ENCODE measurements at places on chromosomes 1 and 21.

GRCh38 chr1:68113966-68114365 is 63.5 kb upstream of the DIRAS3 start:
- no peak for DNase-seq

DNA sequence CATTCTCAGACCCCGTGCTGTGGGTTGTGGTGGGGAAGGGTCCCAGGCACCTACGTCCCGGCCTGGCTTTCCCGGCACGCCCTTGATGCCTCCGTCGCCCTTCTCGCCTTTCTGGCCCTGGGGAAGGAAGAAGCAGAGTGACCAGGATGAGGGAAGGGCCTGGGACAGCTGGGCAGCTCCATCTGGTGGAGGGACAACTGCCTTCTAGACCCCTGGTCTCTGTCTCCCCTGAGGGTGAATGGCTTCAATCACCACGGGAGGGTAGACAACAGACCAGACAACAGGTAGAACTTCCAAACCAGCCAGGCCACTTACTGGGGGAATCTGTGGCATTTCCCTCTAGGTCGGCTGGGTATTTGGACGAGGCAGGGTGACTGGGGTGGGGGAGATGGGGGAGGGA is 11.9 kb downstream of the COL16A1 start:
- no peak for DNase-seq

GRCh38 chr1:232873931-232874330 is 68.7 kb downstream of the MAP10 start:
- DNase-seq: no peak

- DNase-seq: no peak
Observed at GRCh38 chr1:70041317-70042045, 163.9 kb downstream of the LRRC40 start.

DNA sequence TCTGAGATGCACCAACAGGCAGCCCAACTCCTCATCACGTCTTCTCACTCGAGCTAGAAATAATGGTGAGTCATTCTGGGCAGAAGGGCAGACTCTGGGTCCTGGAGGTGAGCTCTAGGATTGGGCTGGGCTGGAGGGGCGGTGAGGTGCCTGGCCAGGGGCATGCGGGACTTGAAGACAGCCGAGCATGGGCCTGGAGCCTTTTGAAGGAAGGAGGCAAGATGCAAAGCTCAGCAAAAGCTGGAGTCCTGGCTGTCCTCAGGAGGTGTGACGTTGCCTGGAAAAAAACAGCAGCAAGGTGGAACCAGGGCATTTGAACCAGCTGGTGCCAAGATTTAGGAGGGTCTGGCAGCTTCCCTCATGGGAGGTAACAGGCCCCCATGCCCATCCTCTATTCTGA is 712 bp downstream of the KCNA2 start:
- DNase-seq: no peak

DNA sequence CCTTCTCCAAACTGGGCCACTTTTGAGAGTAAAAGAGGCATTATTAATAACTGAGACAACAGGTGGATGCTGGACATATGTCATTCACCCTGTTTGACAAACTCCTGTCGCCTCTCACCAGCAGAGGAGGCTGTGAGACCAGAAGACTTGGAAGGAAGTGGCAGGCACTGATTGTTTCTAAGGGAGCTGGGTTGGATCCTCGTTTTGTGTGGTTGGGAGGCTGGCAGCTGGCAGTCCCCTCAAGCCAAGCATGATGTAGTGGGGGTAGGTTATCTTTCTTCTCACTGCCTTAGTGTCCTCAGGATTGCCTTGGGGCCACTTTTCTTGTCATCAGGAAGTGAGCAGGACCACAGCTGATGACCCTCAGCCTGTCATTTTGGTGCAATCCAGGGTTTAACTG is 86.5 kb upstream of the KCNJ15 start:
- DNase-seq: peak; percentile 43

DNA sequence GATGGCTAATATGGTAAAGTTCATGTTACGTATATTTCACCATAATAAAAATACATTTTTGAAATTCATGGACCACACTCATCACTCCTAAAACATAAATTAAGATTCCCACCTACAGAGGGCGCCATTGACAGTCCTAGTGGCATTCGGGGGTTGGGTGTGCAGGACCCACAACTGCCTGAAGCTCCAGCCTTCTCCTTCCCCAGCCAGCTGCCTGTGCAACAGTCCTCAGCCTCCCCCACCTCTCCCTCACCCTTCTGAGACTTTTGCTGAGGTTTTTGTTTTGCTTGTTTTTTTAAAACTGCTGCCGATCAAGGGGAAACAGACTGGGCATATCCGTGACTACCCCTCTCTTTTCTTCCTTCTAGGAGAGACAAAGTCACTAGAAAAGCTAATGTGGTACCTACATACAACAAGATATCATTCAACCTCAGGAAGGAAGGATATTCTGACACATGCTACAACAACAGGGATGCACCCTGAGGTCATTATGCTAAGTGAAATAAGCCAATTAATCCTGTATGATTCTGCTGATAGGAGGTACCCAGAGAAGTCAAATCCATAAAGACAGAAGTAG is 9.2 kb upstream of the EVA1C start:
- DNase-seq: peak; percentile 71

DNA sequence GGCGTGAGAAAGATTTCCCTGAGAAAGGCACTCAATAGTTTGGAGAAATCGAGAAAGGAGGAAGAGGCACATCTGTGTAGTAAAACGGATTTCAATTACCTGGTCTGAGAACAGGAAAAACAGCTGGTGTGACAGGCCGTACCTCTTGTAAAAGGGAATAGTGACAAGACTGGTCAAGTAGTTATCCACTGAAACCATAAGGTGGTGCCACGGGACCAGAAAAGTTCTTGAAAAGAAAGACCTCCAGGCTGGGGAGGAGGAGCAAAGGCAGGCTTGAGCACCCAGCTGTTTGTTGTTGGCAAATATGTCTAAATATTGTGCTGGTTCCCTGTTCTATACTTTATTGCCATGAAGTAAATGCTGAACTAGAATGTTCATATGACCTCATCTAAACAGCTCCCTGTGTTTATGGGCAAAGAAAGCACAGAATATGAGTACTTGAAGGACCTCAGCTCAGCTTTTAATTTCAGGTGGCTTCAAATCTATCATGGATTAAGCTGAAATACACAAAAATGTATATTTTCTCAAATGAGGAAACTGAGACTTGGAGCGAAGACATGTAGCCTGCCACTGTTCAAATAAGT is 4.0 kb downstream of the HAO2 start:
- DNase-seq: no peak

GRCh38 chr1:26723013-26723991 is 27.5 kb downstream of the ARID1A start:
- DNase-seq: peak; percentile 90

- no peak for DNase-seq
Observed at GRCh38 chr1:66371233-66372005, 162.5 kb upstream of the SGIP1 start.

GRCh38 chr21:14995695-14996490 is 68.9 kb downstream of the NRIP1 start:
- DNase-seq: peak; percentile 6

DNA sequence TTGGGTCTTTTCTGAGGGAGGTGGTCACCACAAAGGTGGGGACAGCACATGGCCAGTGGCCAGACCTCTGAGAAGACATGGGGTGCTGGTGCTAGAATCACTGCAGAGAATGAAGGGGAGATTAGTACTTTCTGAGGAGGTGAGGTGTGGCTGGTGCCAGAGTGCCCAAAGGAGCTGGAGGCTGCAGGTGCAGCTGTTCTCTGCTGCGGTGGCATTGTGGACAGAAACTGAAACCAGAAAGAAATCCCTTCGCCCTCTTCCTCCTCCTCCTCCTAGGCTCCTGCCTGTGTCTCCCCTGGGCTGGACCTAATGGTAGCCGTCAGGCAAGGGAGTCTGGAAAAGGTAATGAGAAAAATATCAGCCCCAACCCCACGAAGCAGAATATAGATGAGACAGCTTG is 261.7 kb downstream of the TM2D1 start:
- DNase-seq: no peak

DNA sequence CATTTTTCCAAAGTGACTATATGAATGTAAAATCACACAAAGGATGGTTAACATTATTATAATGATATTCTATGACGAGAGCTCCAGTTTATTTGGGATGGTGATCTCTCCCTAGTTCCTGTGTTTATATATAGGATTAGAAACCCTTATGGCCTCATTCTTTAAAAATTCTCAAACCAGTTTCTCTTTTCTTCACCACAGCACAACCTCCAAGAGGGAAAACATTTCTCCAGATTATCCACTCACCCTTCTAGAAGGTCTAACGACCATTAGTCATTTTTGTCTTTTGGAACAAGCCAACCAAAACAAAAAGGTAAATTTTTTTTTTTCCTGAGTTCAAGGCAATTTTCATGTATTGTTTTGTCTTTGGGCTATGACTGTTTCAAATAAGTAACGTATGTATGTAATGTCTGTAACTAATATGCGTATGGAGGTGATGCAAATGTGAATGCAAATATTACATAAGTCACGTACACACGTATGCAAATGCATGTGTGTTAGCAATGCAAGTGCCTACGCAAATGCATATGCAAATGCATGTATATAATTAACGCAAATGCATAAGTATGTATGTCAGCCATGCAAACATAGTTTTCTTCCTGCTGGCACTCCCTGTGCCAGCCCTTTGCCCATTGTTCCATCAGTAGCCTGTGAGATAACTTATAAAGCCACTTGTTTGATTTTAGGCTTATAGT is 72.5 kb upstream of the MORC3 start:
- DNase-seq: no peak

DNA sequence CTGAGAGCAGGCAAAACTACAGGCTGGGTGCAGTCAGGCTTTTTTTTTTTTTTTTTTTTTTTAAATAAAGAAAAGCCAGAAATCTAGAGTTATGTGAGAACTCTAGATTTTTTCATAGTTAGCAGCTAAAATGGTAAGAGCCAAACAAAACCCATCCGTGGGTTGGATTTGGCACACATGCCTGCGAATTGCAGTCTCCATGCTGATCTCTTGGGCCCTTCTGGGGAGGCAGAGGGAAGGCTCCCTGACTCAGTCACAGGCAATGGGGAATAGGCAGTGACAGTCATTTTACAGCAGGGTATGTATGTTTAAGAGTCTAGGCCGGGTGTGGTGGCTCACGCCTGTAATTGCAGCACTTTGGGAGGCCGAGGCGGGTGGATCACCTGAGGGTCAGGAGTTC is 2.6 kb downstream of the TXLNA start:
- no peak for DNase-seq

- DNase-seq: no peak
Observed at GRCh38 chr1:16342331-16343062, 9.8 kb downstream of the FBXO42 start.

GRCh38 chr1:94596260-94596659 is 54.7 kb upstream of the F3 start:
- DNase-seq: no peak

DNA sequence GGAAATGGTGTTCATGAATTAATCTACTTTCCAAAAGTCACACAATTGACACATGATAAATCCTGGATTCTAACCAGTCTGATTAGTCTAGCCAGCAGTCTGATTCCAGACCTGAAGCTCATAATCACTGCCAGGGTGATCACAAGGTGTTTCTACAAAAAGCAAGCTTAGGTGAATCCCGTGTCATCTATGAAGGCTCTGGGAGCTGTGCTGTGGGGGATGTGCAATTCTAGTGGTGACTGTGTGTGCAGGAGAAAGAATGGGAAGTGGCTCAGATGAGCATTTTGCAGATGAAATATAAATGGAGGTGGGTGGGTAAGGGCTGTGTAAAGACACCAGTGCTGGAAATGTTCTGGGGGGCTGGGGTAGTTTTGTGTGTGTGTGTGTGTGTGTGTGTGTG is 1.8 kb upstream of the NPPB start:
- no peak for DNase-seq

DNA sequence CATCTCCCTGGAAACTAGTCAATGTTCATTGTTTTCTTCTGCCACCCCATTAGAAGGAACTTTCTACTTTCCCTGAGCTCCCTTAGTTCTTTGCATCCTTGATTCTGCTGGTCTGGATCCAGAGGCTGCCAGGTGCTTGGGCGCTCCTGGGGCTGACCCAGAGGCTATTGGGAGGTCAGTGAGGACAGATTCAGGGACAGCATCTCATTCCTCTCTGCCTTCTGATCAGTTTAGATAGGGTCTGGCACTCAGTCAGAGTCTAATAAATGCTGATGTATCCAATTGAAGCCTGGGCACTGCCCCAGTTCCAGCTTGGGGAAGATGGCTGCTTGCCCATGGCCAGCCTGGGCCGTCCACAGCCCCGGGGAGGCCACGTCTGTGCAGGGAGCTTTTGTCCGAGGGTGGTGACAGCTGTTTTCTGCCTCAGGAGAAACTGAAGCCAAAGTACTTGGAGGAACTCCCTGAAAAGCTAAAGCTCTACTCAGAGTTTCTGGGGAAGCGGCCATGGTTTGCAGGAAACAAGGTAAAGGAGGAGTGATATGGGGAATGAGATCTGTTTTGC is 2.3 kb downstream of the GSTM1 start:
- DNase-seq: no peak

- DNase-seq: peak; percentile 27
Observed at GRCh38 chr1:113980110-113980509, 836 bp downstream of the OLFML3 start.

DNA sequence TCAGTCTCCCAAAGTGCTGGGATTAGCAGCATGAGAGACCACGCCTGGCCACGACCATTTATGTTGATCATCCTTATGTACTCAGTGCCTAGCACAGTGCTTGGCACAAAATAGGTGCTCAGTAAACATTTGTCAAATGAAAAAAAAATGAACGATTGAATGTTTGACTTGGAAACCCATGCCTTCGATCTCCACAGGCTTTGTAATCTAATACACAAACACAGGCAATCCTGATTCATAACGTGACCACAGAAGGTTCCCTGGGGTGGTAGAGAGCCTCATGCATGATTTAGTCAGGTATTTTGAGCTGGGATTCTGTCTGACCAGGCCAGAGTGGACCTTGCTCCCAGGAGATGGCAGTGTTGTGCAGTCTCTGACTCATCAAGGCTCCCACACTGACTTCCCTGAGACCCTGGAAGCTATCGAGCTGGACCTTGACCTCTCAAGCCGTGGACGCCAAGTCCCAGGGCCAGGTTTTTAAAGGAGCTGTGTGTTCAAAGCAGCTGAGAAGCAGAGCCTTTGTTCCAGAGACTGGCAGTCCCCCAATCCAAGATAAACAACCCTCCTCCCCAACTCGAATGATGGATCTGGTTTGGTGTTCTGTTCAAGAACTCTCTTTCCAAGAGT is 81.1 kb downstream of the PGM1 start:
- peak; percentile 80 for DNase-seq

DNA sequence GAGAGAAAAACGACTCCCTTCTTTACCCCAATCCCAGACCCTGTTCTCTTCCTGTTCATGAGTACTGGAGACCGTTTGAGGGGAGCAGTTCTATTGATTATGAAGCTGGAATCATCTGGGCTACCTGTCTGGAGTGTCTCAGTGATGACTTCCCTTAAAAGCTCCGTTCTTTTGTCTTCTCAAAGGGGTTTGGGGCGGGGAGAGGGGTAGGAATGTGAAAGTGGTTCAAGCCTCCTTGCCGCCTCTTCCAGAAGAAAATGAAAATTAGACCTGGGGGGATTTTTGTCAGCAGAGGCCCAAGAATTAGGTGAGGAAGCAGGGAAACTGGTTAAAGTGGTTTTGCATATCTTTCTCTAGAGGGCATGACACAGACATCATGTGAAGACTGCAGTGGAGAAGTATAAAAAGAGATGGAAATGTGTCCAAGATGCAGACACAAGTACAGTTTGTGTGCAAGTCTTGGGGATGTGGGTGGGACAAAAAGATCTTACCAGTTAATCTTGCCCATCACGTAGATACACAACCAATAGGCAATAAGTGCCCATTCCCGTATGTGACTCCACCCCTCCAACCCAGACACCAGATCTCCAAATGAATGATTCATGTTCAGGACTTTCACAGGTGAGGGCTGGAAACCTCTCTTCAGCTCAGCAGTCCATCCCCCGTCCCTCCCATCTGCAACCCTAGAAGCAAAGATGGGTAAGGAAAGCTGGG is 470 bp upstream of the MTMR11 start:
- DNase-seq: peak; percentile 28
